Nucleus accumbens (tissue), 56 donors: ENCODE measurements at places on chromosomes 5 and 9.

DNA sequence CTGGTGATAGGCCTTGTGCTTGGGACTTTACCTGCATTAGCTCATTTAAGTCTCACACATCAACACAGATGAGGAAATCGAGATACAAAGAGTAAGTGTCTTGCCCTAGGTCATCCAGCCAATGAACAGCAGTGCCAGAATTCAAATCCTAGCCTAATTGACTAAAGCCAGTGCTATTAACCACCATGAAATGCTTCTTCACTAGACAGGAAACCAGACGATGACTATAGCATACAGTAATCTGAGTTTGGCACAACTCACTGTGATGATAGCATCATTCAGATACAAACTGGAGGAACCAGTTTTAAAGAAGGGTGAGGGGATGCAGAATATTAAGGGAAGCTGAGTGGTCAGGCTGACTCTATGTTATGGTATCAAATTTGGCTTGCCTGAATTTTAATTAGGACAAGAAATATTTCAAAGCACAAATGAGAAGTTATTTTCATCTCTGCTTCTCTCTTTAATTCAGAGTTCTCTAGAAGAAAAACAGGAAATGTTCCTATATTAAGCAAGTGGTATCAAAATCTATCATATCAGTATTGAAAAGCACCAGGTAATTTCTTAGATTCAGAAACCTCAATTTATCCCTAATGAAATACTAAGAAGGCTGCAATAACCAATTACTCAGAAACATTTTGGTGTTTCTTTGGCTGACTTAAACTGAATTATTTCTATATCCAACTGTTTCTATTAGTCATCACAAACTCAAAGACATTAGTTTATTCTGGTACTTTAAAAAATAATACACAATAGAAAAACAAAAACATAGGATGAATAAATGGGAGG, 147.0 kb upstream of the RASA1 start:
- no peak for DNase-seq

DNA sequence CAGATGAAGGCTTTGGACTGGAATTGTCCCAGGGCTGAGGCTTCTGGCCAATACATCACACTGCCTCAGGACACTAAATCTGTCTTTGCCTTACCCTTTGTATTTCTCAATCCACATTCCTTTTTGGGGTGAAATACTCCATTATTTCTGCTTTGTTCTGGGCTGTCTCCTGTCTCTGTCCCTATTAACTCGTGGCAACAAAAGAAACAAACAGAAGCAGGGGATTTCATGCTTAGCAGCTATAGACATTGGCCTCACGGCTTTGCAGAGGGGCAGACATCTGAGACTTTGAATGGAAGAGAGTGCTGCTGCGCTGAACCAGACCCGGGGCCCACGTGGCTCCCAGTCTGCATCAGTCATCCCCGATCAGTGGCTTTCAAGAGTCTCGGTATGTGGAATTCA, 129.7 kb downstream of the ARL15 start:
- DNase-seq, result no peak

DNA sequence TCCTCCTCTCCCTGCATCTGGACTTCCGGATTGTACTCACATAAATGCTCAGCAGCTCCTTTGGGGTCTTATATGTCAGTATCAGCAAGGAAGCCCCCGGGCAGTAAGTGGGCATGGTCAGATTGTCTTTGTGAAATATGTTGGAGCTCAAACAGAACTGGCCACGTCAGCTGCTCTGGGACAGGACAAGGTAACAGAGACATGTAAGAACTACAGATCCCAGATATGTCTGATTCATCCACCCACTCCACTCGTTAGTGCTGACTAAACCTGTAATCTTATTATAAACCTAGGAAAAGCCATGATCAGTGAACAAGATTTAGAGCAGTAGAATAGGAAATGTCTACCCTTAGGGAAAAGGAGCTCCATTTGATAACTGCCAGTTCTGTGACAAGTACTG, 561.8 kb downstream of the CETN3 start:
- no peak for DNase-seq

GRCh38 chr5:169756071-169756765, 119.1 kb downstream of the DOCK2 start:
- no peak for DNase-seq

DNA sequence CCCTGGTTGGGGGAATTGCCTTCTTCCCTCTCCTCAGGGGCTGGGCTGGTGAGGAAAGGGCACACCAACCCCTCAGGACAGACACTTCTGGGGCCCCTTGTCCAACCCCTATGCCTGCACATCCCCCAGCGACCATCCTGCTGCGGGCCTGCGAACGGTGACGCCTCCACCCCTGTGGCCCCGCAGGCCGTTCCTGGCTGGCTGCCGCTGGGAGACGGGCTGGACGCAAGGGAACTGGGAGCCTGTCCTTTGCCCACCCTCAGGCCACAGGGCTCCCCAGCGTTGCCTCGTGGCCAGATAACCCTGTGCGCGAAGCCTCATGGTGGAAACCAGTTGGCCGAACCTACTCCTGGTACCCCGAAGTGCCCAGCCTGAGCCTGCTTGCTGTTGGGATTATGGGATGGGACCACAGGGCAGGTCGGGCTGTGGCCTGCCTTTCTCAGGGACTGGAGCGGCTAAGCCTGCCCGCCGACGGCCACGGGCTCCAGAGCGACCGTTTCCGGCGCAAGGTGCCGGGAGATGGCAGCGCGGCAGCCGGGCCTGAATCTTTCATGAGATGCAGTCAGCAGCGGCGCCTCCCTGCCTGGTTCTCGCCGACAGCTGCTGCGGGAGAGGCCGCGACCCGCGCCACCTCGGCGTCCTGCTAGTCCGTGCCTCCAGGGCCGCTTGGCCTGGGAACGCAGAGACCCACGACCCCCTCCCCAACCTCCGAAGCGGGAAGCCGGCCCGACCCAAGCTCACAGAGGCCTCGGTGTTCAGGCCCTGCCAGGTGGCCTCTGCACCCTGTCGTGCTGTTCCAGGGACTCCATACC, 6.5 kb upstream of the PITX1 start:
- DNase-seq, result no peak

GRCh38 chr5:36276864-36277263, 24.8 kb downstream of the RANBP3L start:
- DNase-seq, result no peak

GRCh38 chr5:95940758-95941682, 20.6 kb downstream of the ELL2 start:
- DNase-seq, result peak; percentile 32

DNA sequence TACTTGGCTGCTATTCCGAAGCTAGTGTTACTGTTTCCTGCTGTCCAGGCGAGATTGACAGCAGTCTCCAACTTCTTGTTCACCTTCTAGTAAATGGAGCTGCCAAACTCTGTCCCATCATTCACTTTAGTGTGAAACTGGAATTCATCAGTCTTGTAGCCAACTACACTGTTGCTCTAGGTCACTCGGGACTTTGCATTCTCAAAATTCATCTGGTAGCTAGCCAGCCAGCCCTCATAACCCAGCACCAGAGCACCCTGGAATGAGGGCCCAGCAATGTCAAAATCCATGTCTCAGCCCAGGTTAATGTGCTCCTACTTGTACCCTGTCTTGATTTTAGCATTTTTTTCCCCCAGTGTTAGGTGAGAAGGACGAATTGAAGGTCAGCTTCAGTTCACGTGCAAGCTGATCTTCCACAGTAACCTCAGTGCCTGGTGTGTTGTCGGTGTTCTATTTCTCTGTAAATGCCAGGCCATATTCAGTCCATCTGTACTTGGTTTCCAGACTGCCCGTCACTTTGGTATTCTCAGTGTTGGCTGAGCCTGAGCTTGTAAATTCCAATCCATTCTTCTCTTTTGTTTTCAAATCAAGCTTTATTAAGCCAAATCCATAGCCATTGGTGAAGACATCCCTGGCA, 28.9 kb downstream of the ZNF169 start:
- DNase-seq, result no peak

GRCh38 chr9:28502741-28503140, 929.5 kb upstream of the C9orf72 start:
- DNase-seq, result no peak

DNA sequence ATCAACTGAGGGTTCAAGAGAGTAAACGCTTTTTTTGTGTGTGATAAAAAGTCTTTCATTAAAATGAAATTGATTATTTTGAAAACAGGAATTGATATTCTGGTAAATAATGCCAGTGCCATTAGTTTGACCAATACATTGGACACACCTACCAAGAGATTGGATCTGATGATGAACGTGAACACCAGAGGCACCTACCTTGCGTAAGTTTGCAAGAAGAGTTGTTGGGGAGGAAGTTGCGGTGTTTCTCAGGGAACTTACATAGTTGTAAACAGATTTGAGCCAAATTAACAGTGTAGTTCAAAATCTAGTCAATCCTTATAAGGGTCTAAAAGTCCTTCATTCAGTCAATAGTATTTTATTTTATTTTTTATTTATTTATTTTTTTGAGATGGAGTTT, 28.9 kb downstream of the HSDL2 start:
- no peak for DNase-seq

GRCh38 chr5:162474239-162474638, 406.7 kb downstream of the GABRG2 start:
- DNase-seq, result no peak

DNA sequence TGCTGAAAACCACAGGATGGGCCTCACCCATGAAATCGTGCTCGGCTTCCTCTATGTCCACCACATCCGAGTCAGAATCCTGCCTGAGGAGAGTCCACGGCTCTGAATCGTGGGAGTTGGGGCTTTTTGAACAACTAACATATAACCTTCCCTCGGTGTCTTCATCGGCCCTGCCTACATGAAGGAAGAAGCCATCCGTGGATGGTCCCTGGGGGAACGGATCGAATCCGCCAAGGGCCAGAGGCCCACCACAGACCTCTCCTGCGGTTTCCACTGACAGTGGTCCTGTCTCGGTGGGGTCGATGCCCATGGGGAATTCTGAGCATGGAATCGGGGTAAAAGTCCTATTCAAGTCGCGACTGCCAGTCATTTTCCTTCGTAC, 85.0 kb downstream of the CAMSAP1 start:
- DNase-seq, result no peak

GRCh38 chr5:68225188-68225910, 9.8 kb downstream of the PIK3R1 start:
- DNase-seq, result no peak

DNA sequence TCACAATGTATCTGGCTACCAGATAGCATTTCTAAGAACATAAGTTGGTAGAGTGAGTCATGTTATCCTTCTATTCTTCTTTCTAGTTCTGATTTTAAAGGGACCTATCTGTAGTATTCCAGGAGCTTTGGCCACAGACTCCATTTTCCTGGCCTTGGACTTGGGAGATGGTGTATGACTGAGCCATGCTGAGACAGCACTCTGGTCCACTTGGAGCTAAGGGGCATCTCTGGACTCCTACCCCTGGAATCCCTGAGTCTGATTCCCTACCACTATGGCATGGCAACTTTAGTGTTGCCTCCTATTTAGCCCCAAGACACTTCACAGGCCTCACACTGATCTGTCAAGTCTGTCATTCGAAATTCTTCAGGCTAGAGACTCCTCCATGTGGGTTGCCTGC, 58.8 kb downstream of the BAAT start:
- DNase-seq, result no peak

- DNase-seq, result no peak
Observed at GRCh38 chr9:21030389-21031035, 928 bp downstream of the HACD4 start.

DNA sequence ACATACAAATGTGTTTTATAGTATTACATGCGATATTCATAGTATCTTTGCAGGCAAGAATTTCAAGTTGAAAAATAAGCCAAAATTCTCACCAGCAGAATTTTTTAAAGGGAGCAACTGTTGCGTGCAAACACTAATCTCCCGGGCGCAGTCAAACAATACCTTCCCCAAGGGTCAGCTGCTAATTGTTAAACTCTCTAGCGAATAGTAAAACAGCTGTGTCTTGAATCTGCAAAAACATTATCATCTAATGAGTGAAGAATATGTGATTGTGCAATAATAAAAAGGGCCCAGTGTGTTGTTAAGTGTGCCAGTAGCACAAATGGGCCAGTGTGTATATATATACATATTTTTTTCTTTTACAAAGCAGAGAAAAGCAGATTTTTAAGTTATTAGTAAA, 131.4 kb downstream of the CCDC192 start:
- no peak for DNase-seq

- DNase-seq, result no peak
Observed at GRCh38 chr5:82221020-82221419, 57.1 kb downstream of the RPS23 start.

DNA sequence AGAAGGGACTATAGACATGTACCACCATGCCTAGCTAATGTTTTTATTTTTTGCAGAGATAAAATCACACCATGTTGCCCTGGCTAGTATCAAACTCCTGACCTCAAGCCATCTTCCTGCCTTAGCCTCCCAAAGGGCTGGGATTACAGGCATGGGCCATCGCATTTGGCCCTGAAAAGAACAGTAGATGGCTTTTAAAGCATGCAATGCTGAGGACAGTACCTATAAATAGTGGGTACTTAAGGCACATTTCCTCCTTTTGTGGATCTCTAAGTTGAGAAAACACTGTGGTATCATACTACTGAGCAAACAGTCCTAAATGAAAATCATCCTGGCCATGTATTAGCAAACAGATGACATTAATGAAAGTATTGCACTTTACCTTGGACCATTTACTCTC, 119.4 kb downstream of the TTC39B start:
- DNase-seq, result no peak

- no peak for DNase-seq
Observed at GRCh38 chr9:106820866-106821265, 42.1 kb upstream of the ZNF462 start.

DNA sequence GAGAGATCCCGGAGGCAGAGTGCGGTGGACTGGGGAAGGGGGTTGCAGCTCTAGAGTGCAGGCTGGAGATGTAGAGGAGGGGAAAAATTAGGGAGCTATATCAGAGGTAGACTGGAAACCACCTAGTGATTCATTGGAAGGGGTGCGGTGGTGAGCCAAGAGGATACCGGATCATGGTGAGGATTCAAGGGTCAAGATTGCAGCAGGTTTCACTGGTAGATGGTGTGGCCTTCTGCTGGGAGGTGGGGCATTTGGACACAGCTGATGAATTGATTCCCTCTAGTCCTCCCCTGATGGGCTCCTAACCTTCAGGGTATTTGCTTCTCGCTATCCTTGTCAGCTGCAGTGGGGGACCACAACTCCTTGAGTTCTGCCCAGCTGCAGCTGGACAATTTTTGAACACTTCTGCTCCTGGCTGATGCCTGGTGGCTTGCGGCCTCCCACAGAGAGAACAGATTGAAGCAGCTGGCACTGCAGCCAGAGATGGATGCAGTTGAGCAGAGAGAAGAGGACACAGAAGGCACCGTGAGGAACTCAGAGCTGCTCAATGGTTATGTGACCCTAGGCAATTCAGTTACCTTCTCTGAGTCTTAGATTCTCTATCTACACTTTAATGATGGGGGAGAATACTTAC, 134.4 kb upstream of the ABCA1 start:
- no peak for DNase-seq

GRCh38 chr9:127506814-127507750, 55.8 kb downstream of the LRSAM1 start:
- no peak for DNase-seq

- no peak for DNase-seq
Observed at GRCh38 chr5:142845954-142846398, 75.8 kb downstream of the ARHGAP26 start.

GRCh38 chr5:142971303-142972013, 201.3 kb downstream of the ARHGAP26 start:
- no peak for DNase-seq
